ENCODE measurements at places on chromosomes 2 and 18.

DNA sequence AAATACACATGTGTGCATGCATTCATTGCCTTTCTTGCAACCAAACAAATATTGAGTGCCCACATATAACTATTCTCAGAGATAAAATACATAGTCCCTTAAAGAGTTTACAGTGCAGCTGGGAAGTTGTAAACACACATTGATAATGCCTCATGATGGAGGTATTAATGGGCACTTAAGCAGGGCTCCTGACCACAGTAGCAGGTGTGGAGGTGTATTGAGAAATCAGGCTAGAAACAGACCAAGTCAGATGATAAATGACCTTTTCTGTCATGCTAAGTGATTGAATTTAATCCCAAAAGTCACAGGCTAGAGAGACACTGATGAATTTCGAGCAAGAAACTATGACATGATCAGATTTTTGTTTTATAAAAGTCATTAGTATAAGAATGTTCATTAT lies 157.7 kb downstream of the ZNF385B start:
- DNase-seq: no peak

- peak; percentile 75 for DNase-seq
Measured at GRCh38 chr2:10462178-10463083, 14.3 kb upstream of the ODC1 start.

GRCh38 chr2:11024687-11025086 lies 113.0 kb downstream of the KCNF1 start:
- DNase-seq: peak; percentile 7

GRCh38 chr2:62669180-62669579 lies 36.3 kb upstream of the EHBP1 start:
- DNase-seq: no peak

GRCh38 chr2:20203521-20204225 lies 21.3 kb downstream of the SDC1 start:
- DNase-seq: no peak

DNA sequence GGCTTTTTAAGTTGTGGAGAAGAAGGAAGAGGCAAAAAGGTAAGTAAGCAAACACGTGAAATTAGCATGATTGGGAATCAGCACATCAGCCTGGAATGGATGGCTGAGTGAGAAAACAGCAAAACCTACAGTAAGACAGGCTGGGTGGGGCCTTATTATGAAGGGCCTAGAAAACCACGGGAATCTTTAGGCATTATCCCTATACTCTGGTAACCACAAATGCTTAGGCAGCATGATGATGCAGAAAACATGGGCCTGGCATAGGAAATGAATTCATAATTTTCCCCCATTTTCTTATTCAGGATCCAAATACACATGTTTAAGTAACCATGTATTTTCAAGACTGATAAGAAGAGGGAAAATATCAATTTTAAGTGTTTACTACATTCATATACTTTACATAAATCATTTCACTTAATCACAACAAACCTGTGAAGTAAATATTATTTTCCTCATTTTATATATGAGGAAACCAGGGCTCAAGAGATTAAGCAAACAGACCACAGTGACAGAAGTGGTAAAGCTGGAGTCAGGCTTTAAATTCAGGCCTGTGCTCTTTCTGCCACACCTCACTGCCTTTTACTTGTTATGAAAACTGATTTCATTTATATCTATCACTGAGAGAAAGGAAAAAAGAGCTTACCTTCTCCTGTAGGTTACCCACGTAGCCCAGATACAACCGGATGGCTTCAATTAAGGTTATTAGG lies 4.0 kb downstream of the TMEM17 start:
- DNase-seq: no peak

DNA sequence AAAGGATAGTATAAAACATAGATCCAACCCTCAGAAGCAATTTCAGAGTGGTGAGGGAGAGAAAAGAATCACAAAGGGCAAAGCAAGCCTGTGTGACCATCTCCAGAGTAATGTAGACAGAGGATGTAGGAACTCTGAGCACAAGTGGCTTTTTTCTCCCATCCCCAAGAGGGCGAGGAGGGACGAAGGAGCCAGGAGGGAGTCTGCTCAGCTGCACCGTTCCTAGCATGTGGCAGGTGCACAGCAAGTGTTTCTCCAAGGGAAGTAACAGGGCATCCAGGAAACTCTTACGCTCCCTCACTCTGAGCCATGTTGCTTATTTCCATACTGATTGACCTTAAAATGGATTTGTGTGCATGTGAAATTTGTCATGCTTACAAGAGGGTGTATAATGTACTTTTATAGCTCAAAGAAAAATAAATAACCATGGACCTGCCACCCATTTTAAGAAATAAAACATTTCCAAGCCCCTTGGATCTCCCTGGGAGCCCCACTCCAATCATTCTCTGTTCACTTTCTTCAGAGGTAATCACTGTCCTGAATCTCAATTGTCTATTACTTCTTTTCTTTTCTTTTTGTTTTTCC lies 37.8 kb upstream of the SEC11C start:
- no peak for DNase-seq

GRCh38 chr2:128425731-128426620 lies 107.3 kb upstream of the HS6ST1 start:
- peak; percentile 72 for DNase-seq

- DNase-seq: no peak
Measured at GRCh38 chr2:170022692-170023091, 155.3 kb upstream of the MYO3B start.

DNA sequence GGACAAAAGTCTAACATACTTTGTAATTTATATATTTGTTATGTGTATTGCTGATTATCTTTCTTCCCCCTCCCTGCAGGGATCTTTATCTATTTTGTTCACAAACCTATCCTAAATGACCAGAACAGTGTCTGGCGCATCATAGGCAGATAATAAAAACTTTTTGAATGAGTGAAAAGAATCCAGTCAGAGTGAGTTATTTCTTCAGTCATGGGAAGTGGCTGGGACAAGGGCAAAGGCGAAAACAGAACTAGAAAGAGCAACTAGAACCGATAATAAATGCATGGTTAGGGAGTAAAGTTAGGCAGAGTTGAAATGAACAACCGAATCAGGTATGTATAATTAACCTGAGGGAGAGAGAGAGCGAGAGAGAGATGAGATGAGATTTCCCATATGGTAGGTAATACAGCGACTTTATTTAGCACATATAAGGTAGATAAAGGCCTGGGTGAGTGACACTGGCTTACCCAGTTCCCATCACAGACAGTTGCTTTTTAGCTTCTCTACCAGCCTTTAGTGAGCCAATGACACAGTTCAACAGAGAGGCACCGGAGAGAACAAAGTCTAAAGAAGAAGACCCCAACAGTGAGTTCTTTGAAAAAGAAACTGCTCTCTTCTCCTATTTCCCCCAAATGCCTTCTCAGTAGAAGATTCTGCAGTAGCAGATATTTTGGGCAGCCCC lies 59.1 kb upstream of the EML4 start:
- peak; percentile 11 for DNase-seq

DNA sequence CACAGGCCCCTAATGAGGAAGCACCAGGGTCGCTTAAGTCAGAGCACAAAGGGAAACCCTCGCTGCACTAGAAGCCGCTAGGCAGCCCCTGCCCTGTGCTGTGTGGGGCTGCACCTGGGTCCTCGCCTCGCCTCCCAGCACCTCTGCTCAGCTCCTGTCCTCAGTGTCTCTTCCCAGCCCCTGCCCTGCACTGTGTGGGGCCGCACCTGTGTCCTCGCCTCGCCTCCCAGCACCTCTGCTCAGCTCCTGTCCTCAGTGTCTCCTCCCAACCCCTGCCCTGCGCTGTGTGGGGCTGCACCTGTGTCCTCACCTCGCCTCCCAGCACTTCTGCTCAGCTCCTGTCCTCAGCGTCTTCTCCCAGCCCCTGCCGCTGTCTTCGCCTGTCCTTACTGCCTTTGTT lies 342.8 kb downstream of the EIPR1 start:
- peak; percentile 43 for DNase-seq

Data from endodermal cell (in vitro differentiated cells).